Uterus (tissue), 4 donors: ENCODE measurements at places on chromosomes 13 and 19. TPM values are rescaled to one million over a fixed set of nuclear protein-coding genes. Genes with fewer than 3 reads are reported as not detected.
A peak's percentile ranks its signal among the peaks of the same experiment; 100 is the strongest.

GRCh38 chr19:4220188-4220587 is 9.1 kb upstream of the EBI3 start:
- H3K27ac ChIP-seq = no peak overlapping the region
- H3K27me3 ChIP-seq = no peaks in the 10 kb centered on the region
- DNase-seq = no peak
- H3K4me1 ChIP-seq = no peaks in the 10 kb centered on the region
- no peak overlapping the region for H3K4me3 ChIP-seq

- no peaks in the 10 kb centered on the region for H3K27me3 ChIP-seq
- no peak for DNase-seq
- H3K4me3 ChIP-seq = no peak overlapping the region
- H3K4me1 ChIP-seq = no peaks in the 10 kb centered on the region
Observed at GRCh38 chr13:37995092-37995491, 125.5 kb upstream of the TRPC4 start.

GRCh38 chr19:934865-935479 is 9.1 kb downstream of the ARID3A start:
- H3K27me3 ChIP-seq = no peaks in the 10 kb centered on the region
- no peak overlapping the region for H3K4me3 ChIP-seq
- peak overlapping the region; percentile 66 for H3K27ac ChIP-seq
- no peaks in the 10 kb centered on the region for H3K36me3 ChIP-seq
- peak; percentile 78 for DNase-seq

DNA sequence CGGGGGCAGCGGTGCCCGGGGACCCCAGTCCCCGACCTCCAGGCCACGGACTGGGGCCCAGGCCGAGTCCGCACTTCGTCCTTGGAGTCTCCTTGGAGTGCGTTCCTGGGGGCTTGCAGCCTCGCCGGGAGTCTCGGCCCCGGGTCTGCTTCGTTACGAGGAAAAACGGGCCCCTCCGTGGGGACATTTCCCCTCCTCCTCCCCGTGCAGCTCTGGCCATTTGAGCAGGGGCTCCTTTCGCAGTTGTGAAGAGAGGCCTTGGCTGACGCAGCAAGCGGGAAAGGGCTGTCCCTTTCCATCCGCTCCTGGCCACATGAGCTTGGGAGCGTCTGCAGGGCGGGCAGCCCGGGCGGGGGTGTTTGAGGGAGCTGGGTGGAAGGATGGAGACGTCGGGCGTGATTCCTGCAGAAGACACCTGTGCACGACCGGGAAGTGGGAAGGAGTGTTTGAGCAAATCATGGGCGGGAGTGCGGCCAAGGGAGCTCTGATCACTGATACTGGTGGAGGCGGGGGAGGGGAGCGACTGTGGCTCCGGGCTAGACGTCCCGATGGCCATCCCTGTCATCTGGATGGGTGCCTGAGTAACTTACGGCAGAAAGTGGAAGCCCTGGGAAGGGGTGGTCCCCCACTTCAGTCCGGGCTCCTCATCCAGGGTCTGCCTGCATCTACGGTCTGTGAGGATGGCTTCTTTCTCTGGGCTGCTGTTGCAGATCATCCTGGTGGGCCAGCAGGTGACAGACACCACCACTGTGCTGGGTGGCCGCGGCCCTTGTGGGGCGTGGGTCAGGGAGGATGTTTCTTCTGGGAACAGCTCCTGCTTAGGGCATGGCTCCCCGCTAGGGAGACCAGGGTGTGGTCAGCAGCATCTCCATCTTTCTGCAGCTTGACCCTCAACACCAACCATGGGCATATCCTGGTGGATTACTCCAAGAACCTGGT is 736 bp downstream of the GPI start:
- peak; percentile 23 for DNase-seq
- no peaks in the 10 kb centered on the region for H3K36me3 ChIP-seq
- peak overlapping the region; percentile 75 for H3K4me3 ChIP-seq
- H3K27me3 ChIP-seq = no peaks in the 10 kb centered on the region
- H3K4me1 ChIP-seq = peaks cover 7% of the 10 kb centered on the region
- peak overlapping the region; percentile 66 for H3K27ac ChIP-seq

DNA sequence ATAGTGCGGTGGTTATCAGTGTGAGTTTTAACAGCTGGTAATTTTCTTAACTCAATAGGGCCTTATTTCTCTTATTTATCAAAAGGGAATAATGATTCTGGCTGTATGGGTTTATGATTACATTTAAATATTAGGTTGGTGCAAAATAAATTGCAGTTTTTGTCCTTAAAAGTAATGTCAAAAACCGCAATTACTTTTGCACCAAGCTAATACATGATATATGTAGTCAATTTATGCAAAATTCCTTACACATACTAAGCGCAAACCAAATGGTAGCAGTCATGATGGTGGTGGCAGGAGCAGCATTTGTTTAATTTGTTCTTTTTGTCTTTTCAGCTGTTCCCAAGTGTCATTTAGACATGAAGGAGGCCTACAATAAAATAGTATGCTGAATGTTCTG is 1777.1 kb downstream of the OLFM4 start:
- H3K27me3 ChIP-seq = no peaks in the 10 kb centered on the region
- no peaks in the 10 kb centered on the region for H3K4me1 ChIP-seq
- no peak overlapping the region for H3K27ac ChIP-seq
- H3K4me3 ChIP-seq = no peak overlapping the region
- H3K36me3 ChIP-seq = no peaks in the 10 kb centered on the region

DNA sequence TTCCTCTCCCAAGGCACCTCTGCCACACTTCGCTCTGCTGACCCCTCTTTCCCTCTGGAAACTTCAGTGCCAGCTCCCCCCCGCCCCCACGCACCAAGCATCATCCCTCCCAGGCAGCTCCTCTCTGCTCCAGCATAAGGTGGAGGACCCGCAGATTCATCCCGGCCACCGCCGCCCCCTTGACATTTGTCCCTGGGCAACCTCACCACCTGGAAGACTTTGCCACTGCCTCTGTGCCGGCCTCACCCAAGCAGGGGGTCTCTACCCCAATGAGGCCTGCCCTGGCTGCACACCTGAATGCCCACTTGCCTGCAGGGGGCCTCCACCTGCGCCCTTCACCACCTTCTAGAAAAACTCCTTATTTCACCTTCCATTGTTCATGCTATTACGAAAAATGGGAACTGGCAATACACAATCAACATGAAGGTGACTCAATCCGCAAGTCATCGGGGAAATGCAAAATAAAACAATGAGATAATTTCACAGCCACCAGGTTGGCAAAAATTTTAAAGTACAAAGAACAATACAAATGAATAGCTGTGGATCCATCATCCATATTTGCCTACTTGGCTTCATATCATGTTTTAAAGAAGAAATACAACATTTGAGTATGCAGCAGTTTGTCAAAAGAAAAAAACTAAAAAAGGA is 21.9 kb downstream of the CCNE1 start:
- no peak for DNase-seq
- no peaks in the 10 kb centered on the region for H3K27me3 ChIP-seq
- H3K4me1 ChIP-seq = no peaks in the 10 kb centered on the region

- no peak overlapping the region for H3K27ac ChIP-seq
- no peaks in the 10 kb centered on the region for H3K36me3 ChIP-seq
- H3K4me1 ChIP-seq = no peaks in the 10 kb centered on the region
- no peak for DNase-seq
Observed at GRCh38 chr13:101554420-101555125, 102.1 kb downstream of the ITGBL1 start.

- H3K36me3 ChIP-seq = no peaks in the 10 kb centered on the region
- no peaks in the 10 kb centered on the region for H3K27me3 ChIP-seq
- H3K4me3 ChIP-seq = no peak overlapping the region
- no peak for DNase-seq
- no peaks in the 10 kb centered on the region for H3K4me1 ChIP-seq
Observed at GRCh38 chr19:43784241-43784980, 3.6 kb upstream of the KCNN4 start.

- no peaks in the 10 kb centered on the region for H3K4me1 ChIP-seq
- H3K27ac ChIP-seq = no peak overlapping the region
- H3K4me3 ChIP-seq = no peak overlapping the region
- DNase-seq = no peak
- no peaks in the 10 kb centered on the region for H3K27me3 ChIP-seq
Observed at GRCh38 chr13:74975111-74975510, 506.9 kb downstream of the TBC1D4 start.

DNA sequence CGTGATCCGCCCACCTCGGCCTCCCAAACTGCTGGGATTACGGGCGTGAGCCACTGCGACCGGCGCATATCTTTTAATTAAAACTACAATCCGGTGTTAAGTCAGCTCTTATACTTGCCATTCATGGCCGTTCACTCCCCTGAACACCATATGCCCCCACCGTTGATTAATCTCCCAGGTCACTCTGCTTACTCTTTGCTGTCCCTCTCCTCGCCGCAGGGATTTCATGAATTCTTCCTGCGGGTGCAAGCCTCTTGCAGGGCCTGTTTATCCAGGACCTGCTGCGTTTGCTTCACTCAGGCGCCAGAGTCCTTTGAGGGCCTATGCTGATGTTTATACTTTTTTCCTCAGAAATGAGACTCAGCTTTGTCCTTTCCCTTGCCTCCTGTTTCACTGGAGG is 996 bp downstream of the ERVV-2 start:
- no peak overlapping the region for H3K27ac ChIP-seq
- H3K4me3 ChIP-seq = no peak overlapping the region
- DNase-seq = no peak
- H3K36me3 ChIP-seq = no peaks in the 10 kb centered on the region

DNA sequence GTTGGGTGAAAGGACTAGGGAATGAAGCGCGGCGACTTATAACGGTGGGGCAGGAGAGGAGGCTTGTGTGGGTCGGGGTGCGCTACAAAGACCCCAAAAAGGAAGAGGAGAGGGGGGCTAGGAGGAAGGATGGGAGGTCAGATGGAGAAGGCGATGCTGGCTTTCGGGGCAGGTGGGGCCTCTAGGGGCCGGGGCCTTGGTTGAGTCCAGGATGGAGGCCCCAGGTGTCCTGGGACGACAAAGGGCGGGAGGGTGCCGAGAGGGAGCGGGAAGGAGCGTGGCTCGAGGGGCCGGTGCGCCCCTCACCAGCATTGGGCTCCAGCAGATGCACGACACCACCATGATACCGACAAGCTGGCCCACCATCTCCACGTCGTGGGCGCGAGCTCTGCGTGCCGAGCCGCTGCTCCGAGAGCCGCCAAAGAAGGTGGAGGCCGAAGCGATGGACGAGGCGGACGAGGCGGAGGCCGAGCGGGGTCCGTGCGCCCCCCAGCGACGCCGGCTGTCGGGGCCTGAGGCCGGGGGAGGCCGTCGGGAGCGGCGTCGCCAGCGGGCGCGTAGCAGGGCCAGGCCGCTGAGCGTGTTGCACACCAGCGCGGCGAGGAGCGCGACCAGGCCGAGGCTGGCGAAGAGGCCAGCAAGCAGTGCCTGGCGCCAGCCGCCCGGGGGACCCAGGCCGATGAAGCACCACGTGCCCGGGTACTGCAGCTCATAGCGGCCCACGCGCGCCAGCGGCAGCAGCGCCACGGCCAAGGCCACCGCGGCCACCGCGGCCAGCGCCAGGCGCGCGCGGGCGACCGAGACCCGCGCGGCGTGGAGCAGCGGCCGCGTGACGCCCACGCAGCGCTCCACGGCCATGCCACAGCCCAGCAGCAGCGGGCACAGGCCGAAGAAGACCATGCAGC is 1.8 kb downstream of the PTGER1 start:
- DNase-seq = no peak
- peaks cover 8% of the 10 kb centered on the region for H3K27me3 ChIP-seq
- no peaks in the 10 kb centered on the region for H3K36me3 ChIP-seq
- no peak overlapping the region for H3K27ac ChIP-seq

- H3K36me3 ChIP-seq = no peaks in the 10 kb centered on the region
- no peaks in the 10 kb centered on the region for H3K4me1 ChIP-seq
- no peaks in the 10 kb centered on the region for H3K27me3 ChIP-seq
- H3K27ac ChIP-seq = no peak overlapping the region
- H3K4me3 ChIP-seq = no peak overlapping the region
Observed at GRCh38 chr13:100976993-100977392, 302.4 kb upstream of the TMTC4 start.

- no peaks in the 10 kb centered on the region for H3K27me3 ChIP-seq
- no peak overlapping the region for H3K4me3 ChIP-seq
- H3K4me1 ChIP-seq = no peaks in the 10 kb centered on the region
Observed at GRCh38 chr13:23349161-23349897, 84.2 kb downstream of the SACS start.

DNA sequence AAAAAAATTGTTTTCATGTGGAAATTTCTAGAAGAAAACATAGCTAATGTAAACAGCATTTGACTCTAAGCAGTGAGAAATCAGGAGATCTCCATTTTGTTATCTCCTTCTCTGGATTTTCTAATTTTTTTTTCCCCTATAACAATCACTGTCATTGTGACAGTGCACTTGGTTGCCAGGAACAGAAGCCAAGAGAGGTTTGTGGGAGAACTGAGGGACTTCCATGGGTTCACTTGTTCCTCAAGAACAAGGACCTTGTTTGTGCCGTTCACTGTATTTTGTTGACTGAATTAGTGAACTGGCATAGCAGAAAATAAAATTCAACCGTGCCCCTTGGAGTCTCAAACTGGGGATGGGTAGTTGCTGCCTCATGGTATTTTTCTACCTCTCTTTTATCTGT is 17.1 kb downstream of the SHISA7 start:
- H3K4me3 ChIP-seq = no peak overlapping the region
- no peaks in the 10 kb centered on the region for H3K36me3 ChIP-seq
- DNase-seq = no peak
- no peak overlapping the region for H3K27ac ChIP-seq
- no peaks in the 10 kb centered on the region for H3K27me3 ChIP-seq

GRCh38 chr13:99967869-99968520 is 3.6 kb downstream of the ZIC5 start:
- peaks cover 24% of the 10 kb centered on the region for H3K4me1 ChIP-seq
- DNase-seq = no peak
- H3K36me3 ChIP-seq = no peaks in the 10 kb centered on the region
- no peak overlapping the region for H3K27ac ChIP-seq
- peaks cover 46% of the 10 kb centered on the region for H3K27me3 ChIP-seq

DNA sequence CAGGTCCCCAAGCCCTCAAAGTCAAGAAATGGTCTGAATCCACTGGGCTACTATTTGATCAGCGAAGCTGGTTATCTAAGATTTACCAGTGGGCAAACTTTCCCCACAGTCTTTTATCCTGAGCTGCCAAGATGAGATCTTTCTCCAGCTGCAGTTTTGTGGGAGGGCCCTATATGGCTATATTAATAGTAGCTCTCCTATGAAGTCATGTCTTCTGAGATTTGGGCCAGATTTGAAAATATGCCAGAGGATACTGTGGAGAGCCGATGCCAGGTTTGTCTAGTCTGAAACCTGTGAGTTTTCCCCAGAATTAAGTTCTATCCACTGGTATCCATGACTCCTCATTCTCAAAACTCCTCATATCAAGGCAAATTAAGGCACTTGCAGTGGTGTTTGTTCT is 173.2 kb downstream of the FLT1 start:
- no peaks in the 10 kb centered on the region for H3K27me3 ChIP-seq
- H3K4me3 ChIP-seq = no peak overlapping the region
- no peak for DNase-seq
- H3K36me3 ChIP-seq = no peaks in the 10 kb centered on the region
- no peaks in the 10 kb centered on the region for H3K4me1 ChIP-seq
- H3K27ac ChIP-seq = no peak overlapping the region

- H3K4me3 ChIP-seq = no peak overlapping the region
- H3K4me1 ChIP-seq = no peaks in the 10 kb centered on the region
- DNase-seq = no peak
Observed at GRCh38 chr13:52810011-52810410, 38.4 kb downstream of the PCDH8 start.

GRCh38 chr13:30587739-30588138 is 30.0 kb upstream of the USPL1 start:
- H3K27ac ChIP-seq = no peak overlapping the region
- no peak overlapping the region for H3K4me3 ChIP-seq
- H3K36me3 ChIP-seq = no peaks in the 10 kb centered on the region
- no peaks in the 10 kb centered on the region for H3K4me1 ChIP-seq
- no peaks in the 10 kb centered on the region for H3K27me3 ChIP-seq

The ZNF534 gene
- total RNA-seq = 0.35 TPM

The VMAC gene
- 5.9 TPM for total RNA-seq

The LIM2 gene
- total RNA-seq = not detected

The ZNF730 gene
- total RNA-seq = 3.9 TPM

The ZNF541 gene
- total RNA-seq = not detected

The SHD gene
- total RNA-seq = not detected

The TUBA3C gene
- total RNA-seq = not detected
